Stimulated activated CD8-positive, alpha-beta memory T cell treated with anti-CD3 and anti-CD28 coated beads, Interleukin-4, amount 100 ng/mL, for 24 hours (primary cell): ENCODE measurements at places on chromosomes 2 and 18.

DNA sequence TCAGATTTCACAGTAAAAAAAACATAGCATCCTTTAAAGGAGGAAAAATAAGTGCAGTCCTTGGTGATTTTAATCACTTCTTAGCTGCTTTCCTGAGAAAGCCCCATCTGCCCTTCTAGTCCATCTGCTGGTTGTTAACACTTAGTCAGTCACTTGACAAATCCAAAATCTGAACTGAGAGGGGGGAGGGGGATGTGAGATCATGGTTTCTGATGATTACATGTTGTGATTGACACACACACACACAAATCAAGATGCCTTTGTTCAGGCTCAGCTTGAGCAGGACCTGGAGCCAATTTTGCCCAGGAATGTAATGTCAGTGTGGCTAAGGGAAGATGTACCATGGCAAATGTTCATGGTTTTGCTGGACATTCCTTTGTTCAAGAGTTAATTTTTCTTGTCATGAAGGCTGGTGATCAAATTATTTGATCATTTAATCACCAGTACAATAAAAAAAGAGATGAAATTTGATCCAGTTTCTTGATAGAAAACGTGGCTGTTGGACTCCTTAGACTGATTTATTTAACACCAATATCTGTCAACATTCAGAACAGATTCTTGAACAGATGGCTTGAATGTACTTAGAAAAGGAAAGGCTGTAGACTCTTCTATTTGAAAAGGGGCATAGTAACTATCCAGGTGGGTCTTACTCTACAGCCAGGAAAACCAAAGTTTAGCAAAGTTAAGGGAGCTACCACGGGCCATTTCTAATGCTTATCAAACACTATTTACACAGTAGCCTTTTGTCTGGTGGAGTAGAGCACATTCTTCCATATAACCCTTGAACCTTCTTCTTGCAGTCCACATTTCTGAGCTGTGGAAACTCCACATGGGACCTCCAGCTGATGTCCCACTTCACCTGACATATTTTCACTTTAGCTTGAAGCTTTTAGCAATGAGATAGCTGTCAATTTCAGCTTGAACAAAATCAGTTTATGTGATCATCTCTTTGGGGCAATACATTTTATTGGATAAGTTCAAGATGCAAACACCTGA is 408.7 kb downstream of the PIK3C3 start:
- no peak for DNase-seq

GRCh38 chr2:68943581-68944568 is 8.8 kb downstream of the GKN2 start:
- peak; percentile 24 for DNase-seq

DNA sequence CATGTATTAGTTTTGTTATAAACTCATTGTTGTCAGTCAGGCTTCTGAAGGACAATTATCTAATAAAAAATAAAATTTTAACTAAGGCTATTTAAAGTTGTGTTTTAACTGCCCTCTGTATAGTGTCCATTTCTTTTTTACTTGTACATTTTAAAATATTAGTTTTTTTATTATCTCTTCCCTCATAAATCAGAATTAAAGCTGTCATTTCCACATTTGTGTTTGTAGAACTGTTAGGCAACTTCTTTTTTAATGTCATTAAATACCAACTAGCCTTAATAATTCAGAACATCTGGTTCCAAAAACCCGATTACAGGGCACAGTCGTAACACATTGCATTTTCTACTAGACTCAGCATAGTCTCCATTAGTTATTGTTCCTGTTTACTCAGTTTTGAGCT is 1749.0 kb upstream of the CELF4 start:
- DNase-seq, result no peak

DNA sequence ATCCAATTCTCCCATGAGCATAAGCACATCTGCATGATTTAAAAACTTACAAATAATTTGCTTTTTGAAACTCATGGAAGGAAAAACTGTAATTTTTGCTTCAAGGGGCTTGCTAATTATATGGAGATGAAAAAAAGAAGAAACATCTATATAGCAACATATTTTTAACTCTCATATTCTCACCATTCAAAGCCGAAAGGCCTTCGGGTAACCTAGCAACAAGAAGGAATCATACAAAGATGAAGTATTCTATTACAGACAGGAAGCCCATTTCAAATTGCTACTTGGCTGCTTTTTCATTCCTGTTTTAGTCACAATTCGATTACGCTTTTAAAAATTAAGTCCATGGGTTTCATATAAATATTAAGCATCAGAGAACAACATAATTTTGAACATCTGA is 39.2 kb upstream of the RNU4ATAC start:
- DNase-seq, result no peak

DNA sequence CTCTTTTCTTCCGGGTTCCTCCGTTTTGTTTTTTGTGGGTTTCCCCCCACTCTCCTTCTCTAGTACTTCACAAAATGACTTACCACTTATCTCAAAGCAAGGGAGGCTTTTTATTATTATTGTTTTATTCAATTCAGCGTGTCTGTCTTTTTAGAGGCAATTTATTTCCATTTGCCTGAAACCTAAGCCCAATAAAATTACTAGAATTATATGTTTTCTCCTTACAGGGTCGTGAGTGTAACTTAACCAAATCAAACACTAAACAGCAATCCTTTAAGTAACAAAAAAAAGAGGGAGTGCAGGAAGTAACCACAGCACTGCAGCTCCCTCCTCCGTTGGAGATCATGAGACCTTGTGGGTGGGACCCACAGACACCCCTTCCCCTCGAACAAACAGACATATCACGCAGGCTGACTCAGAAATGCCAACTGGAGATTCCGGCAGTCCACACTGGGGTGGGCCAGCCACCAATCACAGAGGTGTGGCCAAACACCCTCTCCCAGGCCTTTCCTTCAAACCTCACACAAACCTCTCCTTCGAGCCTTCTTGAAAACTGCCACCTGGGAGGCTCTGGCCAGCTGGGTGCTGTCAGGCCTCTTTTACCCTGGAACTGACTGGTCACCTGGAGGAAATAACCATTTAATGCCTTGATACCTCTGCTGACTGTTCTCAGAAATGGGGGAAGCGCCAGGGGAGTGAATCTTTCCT is 207.1 kb upstream of the SMAD2 start:
- DNase-seq, result no peak

GRCh38 chr2:36606925-36607324 is 9.0 kb upstream of the FEZ2 start:
- no peak for DNase-seq

DNA sequence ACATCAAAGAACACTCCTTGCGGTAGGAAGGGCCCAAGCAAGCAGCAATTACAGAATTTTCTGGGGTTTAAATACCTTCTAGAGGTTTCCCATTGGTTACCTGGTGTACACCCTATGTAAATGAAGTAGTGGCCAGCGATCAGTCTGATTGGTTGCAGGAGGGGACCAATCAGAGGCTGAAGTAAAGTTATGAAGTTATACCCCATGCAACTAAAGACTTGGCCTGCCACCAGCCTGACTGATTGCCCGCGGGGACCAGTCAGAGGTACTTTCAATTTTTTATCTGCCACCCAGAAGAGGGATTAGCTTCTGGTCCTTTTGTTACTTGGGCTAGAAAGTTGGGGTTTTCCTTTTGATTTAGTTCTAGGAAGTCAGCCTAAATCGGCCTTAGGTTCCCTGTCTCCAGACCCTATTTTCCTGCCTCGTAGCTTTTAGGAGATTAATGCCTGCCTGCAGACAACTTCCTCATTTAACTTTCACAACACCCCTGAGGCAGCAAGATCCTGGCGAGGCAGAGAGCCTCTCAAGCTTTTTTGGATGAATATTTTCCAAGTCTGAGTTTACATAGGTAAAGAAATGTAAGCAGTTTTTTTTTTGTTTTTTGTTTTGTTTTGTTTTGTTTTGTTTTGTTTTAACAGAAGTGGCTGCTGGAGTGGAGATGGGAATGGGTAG is 1.5 kb upstream of the DGUOK start:
- no peak for DNase-seq

DNA sequence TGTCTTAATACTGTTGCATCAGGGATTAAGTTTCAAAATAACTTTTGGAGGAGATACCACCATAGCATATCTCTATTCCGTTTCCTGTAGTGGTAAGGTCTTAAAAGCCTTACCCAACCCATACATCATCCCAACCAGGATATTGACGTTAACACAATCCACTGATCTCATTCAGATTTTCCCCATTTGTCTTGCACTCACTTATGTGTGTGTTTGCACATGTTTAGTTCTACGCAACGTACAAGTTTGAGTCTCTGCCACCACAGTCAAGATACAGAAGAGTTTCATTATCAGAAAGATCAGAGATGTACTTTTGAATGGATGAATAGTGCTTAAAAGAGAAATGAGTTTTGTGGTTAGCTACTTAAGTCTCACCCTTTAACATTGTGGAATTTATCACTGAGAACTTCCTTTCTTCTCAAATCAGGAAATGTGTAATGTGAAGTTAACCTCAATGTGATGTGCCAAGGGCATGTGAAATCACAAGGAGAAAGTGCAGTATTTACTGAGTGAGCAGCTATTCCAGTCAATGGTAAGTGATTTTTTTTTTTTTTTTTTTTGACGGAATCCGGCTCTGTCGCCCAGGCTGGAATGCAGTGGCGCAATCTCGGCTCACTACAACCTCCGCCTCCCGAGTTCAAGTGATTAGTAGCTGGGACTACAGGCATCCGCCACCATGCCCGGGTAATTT is 69.2 kb upstream of the EPHA4 start:
- no peak for DNase-seq

- no peak for DNase-seq
These were observed 163.4 kb downstream of the VWC2L start for GRCh38 chr2:214574084-214574781.

DNA sequence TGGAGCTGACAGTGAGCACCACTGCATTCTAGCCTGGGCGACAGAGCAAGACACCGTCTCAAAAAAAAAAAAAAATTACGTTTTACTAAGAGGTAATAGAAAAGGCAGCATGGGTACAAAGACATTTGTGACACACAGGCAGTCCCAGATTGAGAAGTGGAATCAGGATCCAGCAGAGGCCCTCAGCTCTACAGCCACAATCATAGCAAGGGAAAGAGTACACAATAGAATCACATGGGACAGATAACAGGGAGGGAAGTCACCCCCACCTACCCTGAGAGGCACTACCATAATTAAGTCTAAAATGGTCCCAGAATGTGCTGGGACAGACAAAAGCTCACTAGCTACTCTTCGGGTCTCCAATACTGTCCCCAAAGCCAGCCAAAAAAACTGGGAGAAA is 12.5 kb downstream of the SRBD1 start:
- DNase-seq, result no peak

DNA sequence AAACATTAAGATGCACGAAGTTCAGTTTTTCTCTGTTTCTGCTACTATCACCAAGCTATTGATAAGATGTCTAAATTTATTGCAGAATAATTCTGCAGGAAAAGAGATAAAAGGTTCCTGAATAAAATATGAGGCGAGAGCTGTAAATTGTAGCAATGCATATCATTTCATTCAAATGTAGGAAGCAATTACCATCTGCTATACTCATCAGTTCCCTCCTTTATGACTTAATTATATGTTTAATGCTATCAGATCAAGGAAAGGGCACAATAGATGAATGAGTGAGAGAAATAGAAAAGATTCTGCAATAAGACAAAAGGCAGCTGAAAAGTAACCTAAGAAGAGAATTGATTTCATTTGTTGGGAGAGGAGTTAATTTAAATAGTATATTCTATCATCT is 108.2 kb upstream of the GALNT5 start:
- DNase-seq, result no peak

DNA sequence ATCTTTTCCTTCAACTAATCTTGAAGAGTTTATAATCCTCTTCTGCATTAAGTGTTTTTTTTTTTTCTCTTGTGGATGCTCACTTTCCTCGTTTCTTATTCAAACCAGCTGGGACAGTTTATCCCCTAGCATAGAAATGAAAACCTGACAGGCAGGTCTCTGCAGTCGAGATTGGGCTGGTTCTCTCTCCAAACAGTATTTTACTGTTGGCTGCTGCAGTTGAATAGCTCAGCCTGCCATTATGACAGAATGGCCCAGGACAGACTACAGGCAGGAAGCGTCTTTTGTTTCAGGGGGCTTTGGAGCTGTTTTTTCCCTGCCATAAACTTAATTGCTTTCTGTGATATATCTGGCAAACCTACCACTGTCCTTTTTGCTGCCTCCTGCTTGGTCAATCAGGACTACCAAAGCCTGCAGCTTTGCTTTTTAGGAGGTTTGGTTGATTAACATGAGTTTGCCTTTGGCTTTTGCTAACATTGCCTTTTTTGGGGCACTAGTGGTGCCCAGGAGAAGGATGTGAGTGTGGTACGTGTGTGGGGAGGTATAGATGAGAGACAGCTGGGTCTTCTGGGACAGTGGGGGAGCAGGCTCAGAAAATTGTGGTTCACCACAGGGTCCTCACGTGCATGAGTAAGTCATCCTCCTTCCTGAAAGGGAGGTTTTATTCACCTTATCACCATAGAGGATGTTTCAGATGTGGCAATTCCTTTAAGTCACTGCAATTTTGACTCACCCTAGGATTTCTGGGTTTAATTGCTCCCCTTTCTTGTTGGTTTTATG is 128.7 kb downstream of the LYPD6B start:
- peak; percentile 23 for DNase-seq

GRCh38 chr2:137091704-137092103 is 326.4 kb downstream of the THSD7B start:
- DNase-seq, result no peak

- no peak for DNase-seq
These were observed 143.9 kb upstream of the ASB18 start for GRCh38 chr2:236408090-236408489.

DNA sequence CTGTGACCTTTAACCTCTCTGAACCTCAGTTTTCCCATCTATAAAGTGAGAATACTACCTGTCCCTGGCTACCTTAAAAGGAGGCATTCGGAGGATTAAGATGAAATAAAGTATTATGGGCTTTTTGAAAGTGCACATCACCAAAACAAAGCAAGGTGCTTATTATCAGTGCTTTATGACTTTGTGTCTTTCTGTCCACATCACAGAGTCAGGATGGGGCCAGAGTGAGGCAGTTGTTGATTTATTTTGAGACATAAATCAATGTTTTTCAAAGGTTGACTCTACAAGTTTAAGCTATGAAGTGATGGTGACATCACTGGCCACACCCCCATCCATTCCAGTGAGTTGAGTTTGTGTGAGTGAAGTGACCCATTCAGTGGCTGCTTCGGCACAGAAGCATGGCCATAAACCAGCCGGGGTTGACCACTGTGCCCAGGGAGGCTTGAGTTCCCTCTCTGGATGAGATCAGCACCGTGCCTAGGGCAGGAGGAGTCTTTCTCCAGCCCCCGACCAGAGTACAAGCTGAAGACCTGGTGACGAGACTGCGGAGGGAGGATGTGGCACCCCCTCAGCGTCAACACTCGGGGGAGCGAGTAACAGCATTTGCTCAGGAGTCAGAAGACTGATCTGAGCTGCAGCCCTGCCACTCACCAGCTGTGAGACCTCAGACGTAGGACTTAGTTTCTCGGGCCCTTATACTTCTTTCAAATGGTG is 89.0 kb upstream of the PPP1CB start:
- no peak for DNase-seq
